ENCODE measurements at places on chromosomes 5 and 9. TPM values are rescaled to one million over a fixed set of nuclear protein-coding genes. Genes with fewer than 3 reads are reported as not detected.

- H3K36me3 ChIP-seq: no peaks in the 10 kb centered on the region
- H3K27ac ChIP-seq: no peak overlapping the region
- H3K4me3 ChIP-seq: no peak overlapping the region
- peaks cover 5% of the 10 kb centered on the region for H3K27me3 ChIP-seq
- H3K4me1 ChIP-seq: peaks cover 24% of the 10 kb centered on the region
- DNase-seq: no peak
Measured at GRCh38 chr5:174706997-174707572, 17.3 kb upstream of the MSX2 start.

Gene TMEM141
- total RNA-seq: 62.3 TPM

DNA sequence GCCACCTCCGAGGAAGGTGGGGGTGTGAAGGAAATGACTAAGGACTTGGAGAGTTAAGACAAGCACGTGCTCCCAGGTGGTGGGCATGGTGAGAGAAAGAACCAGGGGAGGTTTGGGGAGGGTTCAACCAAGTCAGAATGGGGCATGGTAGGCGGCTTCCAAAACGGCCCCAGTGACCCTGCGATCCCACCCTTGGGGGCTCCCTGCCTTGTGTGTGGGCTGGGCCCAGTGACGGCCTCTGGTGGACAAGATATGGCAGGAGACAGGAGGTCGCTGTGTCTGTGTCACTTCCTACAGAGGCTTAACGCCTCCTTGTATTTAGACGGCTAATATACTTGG is 51.3 kb upstream of the IRX4 start:
- no peak for DNase-seq
- no peak overlapping the region for H3K4me3 ChIP-seq
- H3K27ac ChIP-seq: no peak overlapping the region
- no peaks in the 10 kb centered on the region for H3K4me1 ChIP-seq
- peaks cover 39% of the 10 kb centered on the region for H3K27me3 ChIP-seq

- no peak overlapping the region for H3K27ac ChIP-seq
- peaks cover 25% of the 10 kb centered on the region for H3K4me1 ChIP-seq
- H3K36me3 ChIP-seq: no peaks in the 10 kb centered on the region
- H3K27me3 ChIP-seq: no peaks in the 10 kb centered on the region
- no peak for DNase-seq
- H3K4me3 ChIP-seq: no peak overlapping the region
Measured at GRCh38 chr5:111781200-111781599, 24.2 kb upstream of the NREP start.

GRCh38 chr5:4628645-4629385 is 511.3 kb upstream of the ADAMTS16 start:
- H3K27me3 ChIP-seq: peaks cover 6% of the 10 kb centered on the region
- H3K27ac ChIP-seq: no peak overlapping the region
- H3K36me3 ChIP-seq: no peaks in the 10 kb centered on the region
- no peak for DNase-seq
- peaks cover 4% of the 10 kb centered on the region for H3K4me1 ChIP-seq

All from type B pancreatic cell (in vitro differentiated cells).